ENCODE measurements at places on chromosomes 2 and 18. TPM values are rescaled to one million over a fixed set of nuclear protein-coding genes. Genes with fewer than 3 reads are reported as not detected.

The C18orf63 gene
- not detected for total RNA-seq

- H3K36me3 ChIP-seq: no peaks in the 10 kb centered on the region
- H3K27me3 ChIP-seq: no peaks in the 10 kb centered on the region
- H3K4me1 ChIP-seq: peaks cover 13% of the 10 kb centered on the region
- no peak overlapping the region for H3K4me3 ChIP-seq
- no peak for DNase-seq
- H3K27ac ChIP-seq: no peak overlapping the region
These were observed 32.7 kb upstream of the FHL2 start for GRCh38 chr2:105431367-105432043.

- H3K36me3 ChIP-seq: no peaks in the 10 kb centered on the region
- H3K4me3 ChIP-seq: no peak overlapping the region
- H3K4me1 ChIP-seq: peaks cover 18% of the 10 kb centered on the region
- no peaks in the 10 kb centered on the region for H3K27me3 ChIP-seq
- no peak for DNase-seq
- H3K27ac ChIP-seq: no peak overlapping the region
These were observed 19.8 kb downstream of the EPHA4 start for GRCh38 chr2:221552291-221552690.

The PFN4 gene
- total RNA-seq: not detected

The PLGLB1 gene
- 1.5 TPM for total RNA-seq

- H3K4me3 ChIP-seq: no peak overlapping the region
- no peaks in the 10 kb centered on the region for H3K27me3 ChIP-seq
- DNase-seq: no peak
- no peaks in the 10 kb centered on the region for H3K36me3 ChIP-seq
- H3K27ac ChIP-seq: no peak overlapping the region
- H3K4me1 ChIP-seq: no peaks in the 10 kb centered on the region
These were observed 156.8 kb upstream of the UBE2E3 start for GRCh38 chr2:180823546-180824141.

The PTPRN gene
- total RNA-seq: not detected

DNA sequence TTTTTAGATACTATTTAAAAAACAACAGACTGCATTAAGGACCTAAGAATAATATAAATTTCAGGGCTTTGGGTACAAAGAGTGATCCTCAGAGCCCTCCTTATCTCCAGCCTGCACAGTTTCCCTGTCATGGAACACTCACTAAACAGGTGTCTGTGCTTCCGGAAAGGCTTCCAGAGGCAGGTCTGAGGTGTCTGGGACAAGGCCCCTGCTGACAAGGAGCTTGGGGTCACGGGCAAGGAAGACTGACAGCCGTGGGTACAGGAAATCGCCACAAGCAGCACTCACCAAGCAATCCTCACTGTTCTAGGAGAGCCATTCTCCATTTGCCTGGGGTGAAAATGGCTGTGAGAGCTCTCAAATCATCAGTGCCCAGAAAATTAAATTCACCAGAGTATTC, 220.3 kb upstream of the PXDN start:
- no peaks in the 10 kb centered on the region for H3K36me3 ChIP-seq
- no peak overlapping the region for H3K27ac ChIP-seq
- H3K27me3 ChIP-seq: peaks cover 4% of the 10 kb centered on the region
- no peak for DNase-seq

The DNAJC27 gene
- total RNA-seq: 20.0 TPM
